ENCODE measurements at places on chromosomes 1 and 21.

GRCh38 chr1:159869173-159869572 is 6.7 kb upstream of the VSIG8 start:
- no peak for DNase-seq

DNA sequence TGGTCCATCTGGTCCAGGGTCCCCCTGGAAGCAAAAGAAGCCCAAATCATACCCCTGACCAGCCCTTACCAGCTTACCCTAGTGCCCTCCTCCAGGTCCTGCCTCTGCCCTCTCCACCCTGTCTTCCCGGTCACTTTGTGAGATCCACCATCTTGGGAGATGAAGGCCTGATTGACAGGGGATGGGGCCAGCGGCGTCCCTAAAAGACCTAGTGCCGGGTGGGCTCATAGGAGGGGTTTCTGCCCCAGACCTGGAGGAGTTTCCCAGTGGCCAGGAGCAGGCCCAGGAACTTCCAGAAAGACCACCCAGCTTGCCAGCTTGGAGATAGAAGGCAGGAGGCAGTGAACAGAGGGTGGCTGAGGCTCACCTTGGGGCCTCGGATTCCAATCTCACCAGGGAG is 5.4 kb downstream of the COL9A2 start:
- DNase-seq, result no peak

- no peak for DNase-seq
These were observed 51.5 kb downstream of the GLIS1 start for GRCh38 chr1:53687426-53687825.

DNA sequence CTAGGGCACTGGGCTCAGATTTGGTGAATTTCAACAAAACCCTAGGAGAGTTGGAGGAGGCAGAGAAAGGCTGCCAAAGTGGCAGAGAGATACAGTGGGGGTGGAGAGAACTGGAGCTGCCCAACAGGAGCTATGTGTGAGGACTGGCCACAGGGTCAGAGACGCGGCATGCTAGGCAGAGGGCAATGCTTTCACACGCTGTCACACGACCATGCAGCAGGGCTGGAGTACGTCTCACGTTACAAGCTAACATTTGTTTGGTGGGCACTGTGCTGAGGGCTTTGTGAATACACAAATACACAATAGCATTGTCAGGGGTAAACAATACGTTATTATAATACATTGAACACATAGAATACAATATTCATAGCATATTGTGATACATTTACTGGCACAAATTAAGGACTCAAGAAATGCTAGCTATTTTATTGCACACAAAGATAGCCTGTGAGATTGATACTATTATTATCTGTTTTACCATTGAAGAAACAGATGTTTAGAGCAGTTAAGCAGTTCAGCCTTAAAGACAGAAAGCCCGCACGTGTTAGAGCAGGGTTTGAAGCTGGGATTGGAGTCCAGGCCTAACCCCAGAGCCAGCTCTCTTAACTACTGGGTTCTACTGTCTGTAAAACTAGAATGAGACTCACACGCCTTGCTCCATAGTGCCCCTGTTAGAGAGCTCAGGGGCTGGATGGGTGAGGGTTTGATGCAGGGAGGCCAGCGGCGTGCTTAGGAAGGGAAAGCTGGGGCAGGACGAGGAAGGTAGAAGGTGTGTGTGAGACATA is 4.5 kb downstream of the RAB7B start:
- DNase-seq, result no peak

DNA sequence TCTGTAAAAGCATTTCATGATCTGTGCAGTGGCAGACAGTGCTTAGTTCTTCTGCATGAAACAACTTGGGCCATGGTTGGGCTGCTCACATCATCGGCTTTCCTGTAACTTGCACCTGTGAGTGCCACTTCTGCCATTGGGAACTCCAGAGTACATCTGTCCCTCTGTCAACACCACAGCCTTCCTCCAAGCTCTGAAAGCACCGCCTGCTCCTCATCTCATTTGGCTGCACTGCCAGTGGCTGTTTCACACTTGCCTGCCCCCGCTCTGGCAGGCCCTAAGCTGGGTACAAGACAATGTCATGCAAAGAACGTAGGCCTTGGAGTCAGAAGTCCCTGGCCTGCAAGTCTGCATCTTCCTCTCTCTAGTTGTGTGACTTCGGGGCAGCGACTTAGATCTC is 46.4 kb downstream of the DDX20 start:
- no peak for DNase-seq
